NCI-H526 treated with DMSO at 0.1 percent for 48 hours (cell line): ENCODE measurements at places on chromosomes 3 and 15.

DNA sequence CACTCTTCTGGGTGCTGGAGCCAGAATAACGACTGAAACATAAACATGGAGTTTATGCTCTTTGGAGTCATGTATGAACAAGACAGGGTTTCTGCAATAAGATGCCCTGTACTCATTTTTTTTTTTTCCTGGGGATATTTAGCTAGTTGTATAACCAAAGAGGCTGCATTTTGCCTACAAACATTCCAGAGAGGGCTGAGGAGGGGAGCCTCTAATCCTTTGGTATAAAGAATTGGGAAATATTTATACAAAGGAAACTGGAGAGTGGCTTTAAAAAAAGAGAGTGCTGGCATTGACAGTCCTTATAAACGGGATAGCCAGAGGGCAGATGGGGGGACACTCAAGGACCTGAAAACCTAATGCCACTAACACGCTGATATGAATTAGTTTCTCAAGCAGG is 32.4 kb upstream of the GAP43 start:
- no peak for DNase-seq

- DNase-seq, result no peak
Observed at GRCh38 chr3:168396861-168397260, 301.1 kb upstream of the GOLIM4 start.

DNA sequence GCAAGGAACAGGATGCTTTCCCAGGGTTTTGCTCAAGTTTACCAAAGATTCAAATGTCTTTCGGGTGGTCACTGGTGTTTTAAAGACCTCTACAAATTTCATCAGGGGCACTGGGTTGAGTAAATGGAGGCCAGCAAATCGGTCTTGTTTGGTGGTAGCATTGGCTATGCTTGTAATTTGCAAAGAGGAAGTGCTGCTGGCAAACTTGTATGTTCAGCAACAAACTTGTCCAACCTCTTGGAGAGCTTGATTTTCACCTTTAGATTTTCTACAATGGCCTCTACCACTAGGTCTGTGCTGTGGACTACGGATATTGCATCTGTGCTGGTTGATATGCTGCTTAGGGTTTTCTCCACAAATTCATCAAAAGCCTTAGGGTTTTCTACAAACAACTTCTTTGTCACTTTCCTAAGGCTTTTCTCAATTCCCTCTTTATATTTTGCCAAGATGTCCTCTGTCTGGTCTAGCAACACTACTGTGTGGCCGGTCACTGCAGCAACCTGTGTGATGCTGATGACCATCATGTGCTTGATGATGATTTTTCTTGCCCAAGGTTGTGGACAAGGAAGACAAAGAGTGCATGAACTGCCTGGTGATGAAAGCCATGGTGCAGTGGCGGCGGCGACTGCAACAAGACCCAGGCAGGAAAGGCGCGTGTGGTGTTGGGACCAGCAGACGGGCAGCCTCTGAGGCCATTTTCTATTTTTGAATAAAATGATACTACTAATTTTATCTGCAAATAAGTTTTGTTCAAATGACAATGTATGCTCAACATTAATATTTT is 50.8 kb downstream of the RFX7 start:
- DNase-seq, result no peak

- DNase-seq, result no peak
Observed at GRCh38 chr3:187743195-187744141, 1.8 kb downstream of the BCL6 start.

DNA sequence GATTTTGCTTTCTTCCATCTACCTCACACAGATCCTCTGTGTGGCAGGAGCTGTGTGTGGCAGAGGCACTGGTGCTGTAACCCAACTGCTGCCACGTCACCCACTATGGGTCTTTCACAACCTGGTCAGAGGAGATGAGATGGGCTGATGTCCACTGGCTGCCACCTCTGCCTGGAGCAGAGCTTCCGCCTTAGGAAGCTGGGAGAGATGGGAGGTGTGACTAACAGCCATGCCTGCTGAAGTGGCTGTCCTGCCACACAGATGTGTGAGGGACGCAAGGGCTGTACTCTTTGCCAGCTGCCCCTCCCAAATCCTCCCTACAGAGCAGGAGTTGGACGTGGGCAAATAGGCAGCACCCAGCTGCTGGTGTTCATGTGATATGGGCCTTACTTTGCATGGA is 329.5 kb downstream of the GABRB3 start:
- DNase-seq, result no peak

GRCh38 chr3:23726811-23727548 is 78.8 kb upstream of the UBE2E1 start:
- DNase-seq, result no peak

- DNase-seq, result no peak
Observed at GRCh38 chr3:132222868-132223538, 94.2 kb upstream of the ACP3 start.

- no peak for DNase-seq
Observed at GRCh38 chr15:43748376-43748775, 2.1 kb downstream of the PDIA3 start.

DNA sequence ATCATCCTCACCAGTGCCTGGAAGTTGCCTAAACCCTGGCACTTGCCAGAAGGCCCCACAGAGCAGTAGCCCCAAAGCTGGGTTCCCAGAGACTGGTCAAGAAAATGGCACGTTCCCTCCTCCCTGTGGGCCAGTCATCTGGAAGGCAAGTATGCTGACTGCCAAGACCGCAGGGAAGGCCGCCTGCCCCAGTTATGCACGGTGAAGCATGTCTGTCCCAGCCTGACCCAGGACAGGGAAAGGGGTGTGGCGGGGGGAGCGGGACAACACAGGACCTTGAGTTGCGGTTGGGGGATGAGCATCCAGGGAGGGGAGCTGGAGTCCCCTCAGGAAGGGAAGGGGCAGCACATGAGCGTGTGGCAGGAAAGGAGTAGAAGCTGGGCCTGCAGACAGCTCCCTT is 33.0 kb downstream of the RBPMS2 start:
- no peak for DNase-seq

DNA sequence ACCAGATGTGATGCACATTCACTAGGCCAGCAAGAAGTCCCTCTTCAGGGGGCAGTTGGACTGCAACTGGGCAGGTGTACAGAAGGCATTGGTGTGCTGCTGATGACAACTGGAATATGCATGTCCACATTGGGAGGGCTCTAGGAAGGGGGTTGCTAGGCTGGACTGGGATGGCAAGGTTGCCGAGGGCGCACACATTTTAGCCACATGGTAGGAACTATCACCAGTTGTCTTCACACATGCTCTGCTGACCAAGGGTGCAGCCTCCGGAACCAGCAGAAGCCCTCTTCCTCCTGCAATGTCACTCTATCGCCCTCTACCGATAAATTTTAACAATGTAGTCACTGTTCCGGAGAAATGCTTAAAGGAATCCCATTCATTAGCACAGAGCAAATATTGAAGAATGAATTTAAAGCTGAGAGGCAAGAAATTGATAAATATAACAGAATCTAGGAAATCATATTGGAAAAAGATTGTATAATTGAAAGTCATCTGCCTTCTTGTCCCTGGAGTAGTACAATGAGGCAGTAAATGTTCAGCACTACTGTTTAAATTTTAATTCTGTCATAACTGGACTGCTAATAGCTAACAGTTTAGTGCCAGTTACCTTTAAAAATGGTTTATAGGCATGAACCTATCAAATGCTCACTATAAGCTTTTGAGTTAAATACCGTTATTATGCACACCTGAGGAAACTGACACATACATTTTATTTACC is 22.6 kb upstream of the LYSMD4 start:
- DNase-seq, result peak; percentile 69

GRCh38 chr15:69719527-69720240 is 267.1 kb downstream of the RPLP1 start:
- DNase-seq, result no peak

DNA sequence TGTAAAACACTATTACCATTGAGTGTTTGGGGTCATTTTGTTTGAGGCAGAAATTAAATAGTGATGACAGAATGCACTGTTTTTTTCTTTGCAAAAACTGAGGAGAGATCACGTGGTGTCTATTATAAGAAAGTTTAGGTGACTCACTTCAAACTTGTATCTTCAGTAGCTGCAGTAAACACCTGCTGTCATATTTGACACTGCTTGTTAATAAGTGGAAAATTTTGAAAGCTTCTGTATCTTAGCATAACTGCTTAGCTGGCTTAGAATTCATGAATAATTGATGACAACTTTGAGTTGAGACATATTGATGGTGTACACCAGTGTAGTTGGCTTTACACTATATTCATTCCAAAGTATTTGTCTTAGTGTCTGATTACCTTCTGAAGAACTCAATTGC is 29.7 kb upstream of the MDFIC2 start:
- DNase-seq, result no peak

GRCh38 chr3:8204331-8204730 is 297.3 kb upstream of the LMCD1 start:
- no peak for DNase-seq

- DNase-seq, result no peak
Observed at GRCh38 chr3:152382312-152383135, 113.8 kb downstream of the MBNL1 start.

- no peak for DNase-seq
Observed at GRCh38 chr15:25684521-25685431, 178.4 kb downstream of the ATP10A start.

DNA sequence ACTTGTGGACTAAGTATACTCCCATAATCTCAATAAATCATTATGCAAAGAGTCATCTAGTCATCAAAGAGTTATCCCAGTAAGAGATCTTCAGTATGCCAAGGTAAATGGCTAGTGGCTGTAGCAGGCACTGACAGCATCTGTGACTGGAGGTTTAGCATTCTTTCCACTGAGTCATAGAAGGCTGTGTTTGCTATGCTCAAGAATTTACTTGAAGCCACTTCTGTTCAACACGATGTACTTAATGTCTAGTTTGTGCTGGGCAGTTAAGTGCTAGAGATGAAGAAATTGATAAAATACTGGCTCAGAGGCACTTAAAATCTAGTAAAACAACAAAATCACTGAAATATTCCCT is 13.0 kb downstream of the ZBED2 start:
- no peak for DNase-seq

DNA sequence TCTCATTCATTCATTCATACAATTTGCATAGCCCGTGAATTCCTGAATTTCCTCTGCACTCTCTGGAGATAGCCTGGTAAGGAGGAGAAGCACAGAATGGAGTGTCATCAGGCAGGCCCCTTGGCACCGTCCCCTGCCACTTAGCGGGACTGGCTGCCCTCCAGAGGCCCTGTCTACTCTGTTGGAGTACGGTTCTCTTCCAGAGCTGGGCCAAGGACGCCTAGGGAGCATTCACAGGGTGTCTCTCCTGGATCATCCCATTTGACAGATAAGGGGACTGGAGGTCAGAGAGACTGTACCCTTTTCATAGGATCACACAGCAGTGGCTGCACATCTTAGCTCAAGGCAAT is 48.0 kb downstream of the PTH1R start:
- no peak for DNase-seq

DNA sequence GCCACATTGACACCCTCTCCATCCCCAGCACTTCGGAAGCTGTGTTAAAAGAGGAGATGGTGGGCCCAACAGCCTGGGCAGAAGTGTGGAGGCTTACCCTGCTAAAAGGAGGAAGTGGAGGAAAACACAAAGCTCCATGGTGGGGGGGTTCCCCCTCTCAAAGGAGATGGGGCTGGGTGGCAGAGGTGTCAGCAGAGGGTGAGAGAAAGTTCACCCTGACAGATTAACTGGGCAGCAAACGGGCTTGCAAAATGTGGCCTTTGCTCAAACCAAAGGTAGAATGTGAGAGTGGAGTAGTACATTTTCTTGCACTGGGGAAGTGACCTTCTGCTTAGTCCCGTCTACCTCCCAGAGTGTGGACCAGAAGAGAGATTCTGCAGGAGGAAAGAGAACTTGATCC is 44.7 kb downstream of the MYO1E start:
- no peak for DNase-seq

GRCh38 chr3:8536096-8537056 is 34.8 kb downstream of the LMCD1 start:
- no peak for DNase-seq

DNA sequence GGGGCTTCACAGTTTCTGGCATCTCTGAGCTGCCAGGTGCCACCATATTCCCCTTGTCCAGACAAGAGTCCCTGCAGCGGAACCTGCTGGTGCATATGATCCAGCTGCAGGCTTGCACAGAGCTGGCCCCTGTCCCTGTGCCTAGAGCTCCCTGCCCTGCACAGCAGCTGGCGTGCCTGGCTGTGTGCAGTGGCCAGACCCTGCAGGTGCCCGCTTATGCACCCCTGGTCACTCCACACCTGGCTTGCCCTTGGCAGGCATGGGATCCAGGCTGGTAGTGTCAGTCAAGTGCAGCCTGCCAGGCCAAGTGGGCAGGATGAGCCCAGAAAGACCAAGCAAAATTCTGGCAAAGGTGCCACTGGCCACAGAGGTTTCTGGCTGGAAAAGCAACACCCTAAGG is 88.6 kb upstream of the TTBK2 start:
- DNase-seq, result no peak

- no peak for DNase-seq
Observed at GRCh38 chr15:39618063-39618823, 37.4 kb downstream of the THBS1 start.

- no peak for DNase-seq
Observed at GRCh38 chr3:146117406-146118285, 43.3 kb downstream of the PLOD2 start.

DNA sequence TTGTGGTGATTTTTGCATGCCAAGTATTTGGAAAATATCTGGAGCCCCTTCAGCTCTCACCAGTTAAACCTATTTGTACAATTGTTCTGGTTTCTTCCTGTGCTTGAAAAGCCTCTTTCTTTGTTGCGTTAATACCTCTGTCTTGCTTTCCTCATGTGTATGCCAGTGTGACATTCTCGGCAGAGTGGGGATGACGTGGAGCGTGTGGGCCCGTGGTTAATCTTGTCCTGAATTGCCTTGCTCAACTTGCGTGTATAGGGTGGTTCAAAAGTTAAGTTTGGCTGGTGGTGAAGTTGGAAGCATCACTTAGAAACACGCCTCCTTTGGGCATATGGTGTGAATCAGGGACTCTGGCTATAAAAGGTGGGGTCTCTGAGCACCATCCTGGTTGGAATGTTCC is 67.1 kb downstream of the IGF1R start:
- DNase-seq, result no peak

DNA sequence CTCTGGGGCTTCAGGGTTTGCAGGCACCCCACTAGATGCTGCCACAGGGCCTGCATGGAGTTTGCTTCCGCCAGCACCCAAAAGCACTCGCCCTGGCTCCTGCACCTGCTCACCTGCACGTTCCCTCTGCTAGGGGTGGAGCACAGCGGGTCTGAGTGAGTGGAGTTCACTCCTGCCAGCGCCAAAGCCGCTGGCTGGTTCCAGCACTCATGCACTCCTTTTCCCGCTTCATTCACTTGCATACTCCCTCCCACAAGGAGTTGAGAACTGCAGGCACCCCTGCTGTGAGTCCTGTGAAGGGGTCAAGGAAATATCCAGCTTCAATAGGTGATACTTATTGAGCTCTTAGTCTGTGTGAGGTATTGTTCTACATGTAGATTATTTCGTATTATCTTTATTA is 537.5 kb downstream of the NR2F2 start:
- no peak for DNase-seq
